ENCODE measurements at places on chromosomes 3 and 15.

GRCh38 chr15:69499521-69500211 lies 47.0 kb downstream of the RPLP1 start:
- DNase-seq: no peak

- DNase-seq: no peak
Observed at GRCh38 chr3:171838218-171838720, 4.9 kb upstream of the TMEM212 start.

GRCh38 chr3:150148227-150148626 lies 177.5 kb upstream of the PFN2 start:
- DNase-seq: no peak

DNA sequence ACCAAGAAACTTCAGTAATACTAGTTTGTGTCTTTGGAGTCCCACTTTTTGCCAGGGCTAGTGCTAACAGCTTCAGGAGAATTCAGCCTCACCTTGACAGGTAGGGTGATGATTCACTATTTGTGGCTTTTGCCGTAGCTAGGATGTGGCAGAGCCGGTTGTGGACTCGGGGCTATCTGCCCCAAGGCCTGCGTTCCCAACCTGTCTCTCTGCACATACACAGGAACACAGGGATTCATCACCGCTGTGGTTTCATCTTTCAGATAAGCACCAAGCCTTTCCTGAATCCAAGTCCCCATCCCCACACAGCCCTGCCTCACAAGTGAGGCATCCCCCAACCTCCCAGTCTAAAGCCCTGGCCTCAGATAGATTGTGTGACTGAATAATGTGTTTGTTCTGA lies 45.2 kb upstream of the POLG start:
- no peak for DNase-seq

- DNase-seq: no peak
Observed at GRCh38 chr15:63294359-63294758, 17.0 kb downstream of the APH1B start.

- DNase-seq: no peak
Observed at GRCh38 chr15:91946075-91946474, 92.6 kb downstream of the SLCO3A1 start.

Data from GM12891 (cell line).